RCC 7860 (cell line): ENCODE measurements at places on chromosomes 5 and 9.

- DNase-seq = peak; percentile 97
Observed at GRCh38 chr5:150052956-150053712, 33.2 kb downstream of the CSF1R start.

- no peak for DNase-seq
Observed at GRCh38 chr9:95511952-95512708, 4.6 kb downstream of the PTCH1 start.

DNA sequence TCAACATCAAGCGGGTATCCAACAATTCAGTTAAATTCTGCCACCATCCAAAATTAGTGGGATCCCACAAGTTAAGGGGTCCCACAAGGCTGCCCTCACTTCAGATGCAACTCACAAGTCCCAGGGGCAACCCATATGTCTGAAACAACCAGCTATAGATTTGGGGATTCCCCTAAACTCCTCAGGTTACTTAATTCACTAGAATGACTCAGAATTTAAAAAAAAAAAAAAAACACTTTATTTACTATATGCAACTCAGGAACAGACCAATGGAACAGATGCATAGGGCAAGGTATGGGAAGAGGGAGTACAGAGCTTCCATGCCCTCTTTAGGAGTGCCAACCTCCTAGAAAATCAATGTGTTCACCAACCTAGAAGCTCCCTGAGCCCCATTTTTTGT lies 15.1 kb downstream of the AUH start:
- no peak for DNase-seq

DNA sequence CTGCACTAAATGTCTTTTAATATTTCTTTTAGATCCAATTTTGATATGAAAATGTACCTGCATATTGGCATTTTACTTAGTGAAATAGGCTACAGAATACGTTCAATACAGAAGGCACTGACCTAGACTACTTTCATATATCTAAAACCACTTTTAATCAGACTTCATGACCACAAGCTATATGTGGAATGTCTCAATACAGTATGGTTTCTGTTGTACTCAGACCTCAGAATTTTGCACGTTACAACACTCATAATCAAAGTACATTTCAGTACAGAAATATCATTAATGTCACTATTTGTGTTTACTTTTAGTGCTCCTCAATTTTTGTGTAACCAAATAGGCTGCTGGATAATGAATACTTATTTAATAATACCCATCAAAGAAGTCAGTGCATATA lies 74.8 kb downstream of the MEF2C start:
- no peak for DNase-seq

DNA sequence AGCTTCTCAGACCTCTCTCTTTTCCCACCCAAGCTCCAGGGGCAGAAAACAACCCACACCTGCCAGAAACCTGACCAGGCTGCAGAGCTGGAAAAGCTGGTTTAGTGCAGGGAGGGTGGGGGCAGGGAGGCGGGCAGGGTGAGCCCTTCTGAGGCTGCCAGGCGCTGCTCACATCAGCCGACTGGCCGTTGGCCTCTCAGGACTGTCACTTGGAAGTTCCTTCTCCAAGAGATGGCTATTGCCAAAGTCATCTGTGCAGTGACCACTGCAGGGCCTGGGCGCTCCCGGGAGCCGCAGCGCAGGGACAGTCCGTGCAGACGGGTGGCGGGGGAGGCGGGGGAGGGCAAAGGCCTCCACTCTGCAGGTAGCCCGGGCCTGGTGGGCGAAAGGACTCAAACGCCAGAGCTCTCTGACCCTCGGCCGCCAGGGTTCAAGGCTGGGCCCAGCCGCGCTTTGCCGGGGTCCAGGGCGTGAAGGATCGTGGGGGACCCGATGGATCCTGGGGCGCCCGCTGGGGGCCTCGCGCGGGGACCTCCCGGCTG lies 205.0 kb upstream of the IER5L start:
- no peak for DNase-seq

- DNase-seq = no peak
Observed at GRCh38 chr9:70964861-70965260, 156.6 kb downstream of the TRPM3 start.

DNA sequence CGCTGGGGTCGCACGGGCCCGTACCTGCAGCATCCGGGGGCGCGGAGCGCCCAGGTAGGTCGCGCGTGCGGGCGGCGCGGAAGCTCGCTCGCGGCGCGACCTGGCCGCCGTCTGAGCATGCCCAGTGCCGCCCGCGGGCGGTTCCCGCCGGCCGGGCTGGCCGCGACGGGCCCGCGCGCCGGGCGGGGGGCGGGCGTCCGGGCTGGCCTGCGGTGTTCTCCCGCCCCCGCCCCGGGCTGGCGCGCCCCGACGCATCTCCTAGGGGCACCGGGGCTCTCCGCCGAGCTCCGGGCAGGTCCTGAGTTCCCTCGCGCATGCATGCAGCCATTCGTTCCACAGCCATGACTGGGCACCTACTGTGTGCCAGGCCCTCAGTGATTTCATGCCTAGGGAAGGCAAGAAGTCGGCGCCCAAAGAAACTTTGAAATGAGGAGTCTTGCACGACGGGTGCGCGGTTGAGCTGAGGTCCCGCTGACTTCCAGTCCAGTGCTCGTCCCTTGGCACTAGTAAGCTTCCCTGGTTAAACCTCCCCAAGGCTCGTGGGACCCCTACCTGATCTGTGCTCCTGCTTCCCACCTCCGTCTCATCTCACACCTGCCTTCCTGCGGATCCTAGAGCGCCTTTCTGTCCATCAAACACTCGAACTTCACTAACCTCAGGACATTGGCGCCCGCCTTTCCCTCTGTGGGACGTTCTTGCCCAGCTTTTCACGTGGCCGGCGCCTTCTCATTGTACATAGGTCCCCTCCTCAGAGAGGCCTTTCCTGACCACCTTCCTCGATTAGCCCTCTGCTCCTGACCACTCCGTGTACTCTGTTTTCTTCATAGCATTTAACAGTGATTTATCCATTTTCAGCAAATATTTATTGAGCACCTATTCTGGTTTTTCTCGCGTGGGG lies at the start of gene PTPN3:
TSS of gene PTPN3 (minus strand) at position 113 of the 898 bp plus-strand sequence. CDS start 34,873 bp downstream, outside the sequence.
- no peak for DNase-seq

GRCh38 chr5:159319363-159319762 lies 10.9 kb downstream of the IL12B start:
- DNase-seq = no peak

DNA sequence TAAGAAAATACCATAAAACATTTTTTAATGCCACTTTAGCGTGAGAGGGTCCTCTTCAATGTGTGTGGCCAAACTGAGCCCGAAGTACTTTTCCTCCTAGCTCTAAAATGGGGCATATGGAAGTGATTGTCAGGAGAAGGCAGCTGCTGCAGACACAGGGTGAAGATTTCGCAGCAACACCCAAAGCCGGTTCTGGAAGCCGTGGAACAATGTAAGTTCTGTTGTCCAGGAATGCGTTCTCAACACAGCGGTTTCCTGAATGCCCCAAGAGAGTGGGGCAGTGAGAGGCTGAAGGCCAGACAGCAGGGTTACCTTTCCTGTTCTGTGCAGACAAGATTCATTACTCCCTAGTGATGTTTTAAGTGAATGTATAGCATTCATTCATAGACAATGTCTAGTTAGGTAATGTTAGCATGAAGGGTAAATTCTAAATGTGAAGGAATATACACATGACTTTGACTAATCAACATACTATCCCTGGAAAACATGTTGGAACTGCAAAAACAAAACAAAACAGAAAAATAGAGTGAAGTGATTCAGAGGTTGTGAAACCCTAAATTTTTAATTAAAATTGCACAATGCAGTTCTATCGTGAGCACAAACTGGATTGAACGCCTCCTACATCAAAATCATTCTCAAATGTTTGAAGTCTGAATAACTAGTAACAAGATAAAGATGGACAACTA lies 197.0 kb upstream of the SEMA6A start:
- DNase-seq = no peak

GRCh38 chr9:95112436-95113280 lies 204.9 kb downstream of the FANCC start:
- no peak for DNase-seq

GRCh38 chr5:159552751-159553150 lies 222.5 kb upstream of the IL12B start:
- DNase-seq = peak; percentile 4

GRCh38 chr5:74946471-74946870 lies 80.3 kb upstream of the FAM169A start:
- DNase-seq = no peak

DNA sequence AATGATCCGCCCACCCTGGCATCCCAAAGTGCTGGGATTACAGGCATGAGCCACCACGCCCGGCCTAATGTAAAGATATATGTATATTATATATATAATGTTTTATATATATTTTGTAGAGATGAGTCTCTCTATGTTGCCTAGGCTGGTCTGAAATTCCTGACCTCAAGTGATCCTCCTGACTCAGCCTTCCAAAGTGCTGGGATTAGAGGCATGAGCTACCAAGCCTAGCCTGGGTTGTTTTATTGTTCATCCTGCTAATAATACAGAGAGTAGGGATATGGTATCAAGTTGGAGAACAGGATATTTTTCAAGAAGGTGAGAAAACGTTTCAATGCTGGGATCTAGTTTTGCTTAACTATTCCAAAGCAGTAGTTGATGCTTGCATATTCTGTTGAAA lies 2.9 kb downstream of the SEC24A start:
- no peak for DNase-seq

DNA sequence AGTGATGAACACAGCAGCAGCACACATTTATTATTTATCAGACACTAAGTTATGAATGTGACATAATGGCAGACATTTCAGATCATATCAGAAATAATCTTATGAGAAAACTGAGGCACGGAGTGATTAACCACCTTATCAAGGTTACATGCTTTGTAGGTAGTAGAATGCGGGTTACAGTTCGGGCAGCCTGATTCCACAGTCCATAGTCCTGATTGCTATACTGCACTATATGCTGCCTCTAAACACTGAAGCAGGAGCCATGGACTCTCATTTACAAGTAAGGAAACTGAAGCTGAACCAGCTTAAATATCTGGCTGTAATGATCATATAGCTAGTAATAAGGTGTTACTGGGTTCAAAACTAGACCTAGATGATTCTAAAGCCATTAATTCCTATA lies 291.3 kb upstream of the ADAMTSL1 start:
- DNase-seq = no peak

DNA sequence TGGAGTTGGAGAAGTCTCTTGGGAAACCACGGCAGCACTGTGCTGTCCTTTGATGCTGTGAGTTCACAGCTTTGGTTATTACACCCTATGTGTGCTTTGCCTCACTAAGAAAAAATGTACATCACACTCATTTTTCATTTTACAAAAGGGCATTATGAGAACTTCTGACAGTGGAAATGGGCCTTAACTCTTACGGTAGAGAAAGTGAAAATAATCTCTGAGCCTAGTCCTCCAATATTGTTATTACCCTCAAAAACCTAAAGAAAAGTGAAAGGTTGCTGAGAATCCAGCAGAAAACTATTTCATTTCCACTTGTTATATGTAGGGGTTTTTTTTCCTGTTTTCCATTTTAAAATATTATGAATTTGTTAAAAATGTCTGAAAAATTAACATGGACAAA lies 8.2 kb upstream of the OR13D1 start:
- DNase-seq = no peak

GRCh38 chr5:28463728-28464127 lies 1425.3 kb upstream of the CDH9 start:
- no peak for DNase-seq

- DNase-seq = peak; percentile 81
Observed at GRCh38 chr5:136810261-136810801, 445.0 kb upstream of the TRPC7 start.

- no peak for DNase-seq
Observed at GRCh38 chr5:141879426-141879759, 1.2 kb upstream of the PCDH1 start.

DNA sequence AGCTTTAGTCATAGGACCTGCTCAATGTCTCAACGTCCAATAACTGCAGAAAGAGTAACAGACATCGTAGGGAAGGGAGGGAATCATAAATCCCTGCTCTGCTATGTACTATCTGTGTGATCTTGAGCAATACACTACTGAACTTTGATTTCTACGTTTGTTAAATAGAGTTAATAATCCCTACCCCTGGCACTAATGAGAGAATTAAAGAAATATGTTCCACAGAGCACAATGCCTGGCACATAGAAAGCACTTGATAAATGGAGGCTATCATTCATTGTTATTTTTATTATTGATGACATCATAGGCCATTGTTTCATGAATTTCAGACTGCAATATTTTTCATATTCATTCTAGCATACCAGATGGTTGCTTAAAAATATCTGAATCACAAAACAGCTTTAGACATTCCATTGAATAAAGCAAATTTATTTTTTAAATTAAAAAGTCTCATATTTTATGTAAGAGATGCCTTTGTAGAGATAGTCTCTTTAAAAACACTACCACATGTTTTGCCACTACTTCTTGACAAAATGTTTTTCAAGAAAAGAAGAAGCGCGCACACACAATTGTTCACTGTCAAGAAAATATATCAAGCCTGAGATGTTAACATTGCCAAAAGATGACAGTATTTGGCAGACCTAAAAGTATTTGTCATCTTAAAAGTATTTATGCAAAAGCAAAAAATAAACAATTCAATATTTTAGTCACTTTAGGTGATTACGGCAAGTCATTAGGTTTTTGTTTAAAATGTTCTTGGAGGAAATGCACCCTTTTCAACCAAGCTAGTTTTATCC lies 108.5 kb downstream of the EBF1 start:
- DNase-seq = no peak
